ENCODE measurements at places on chromosomes 5 and 9.

DNA sequence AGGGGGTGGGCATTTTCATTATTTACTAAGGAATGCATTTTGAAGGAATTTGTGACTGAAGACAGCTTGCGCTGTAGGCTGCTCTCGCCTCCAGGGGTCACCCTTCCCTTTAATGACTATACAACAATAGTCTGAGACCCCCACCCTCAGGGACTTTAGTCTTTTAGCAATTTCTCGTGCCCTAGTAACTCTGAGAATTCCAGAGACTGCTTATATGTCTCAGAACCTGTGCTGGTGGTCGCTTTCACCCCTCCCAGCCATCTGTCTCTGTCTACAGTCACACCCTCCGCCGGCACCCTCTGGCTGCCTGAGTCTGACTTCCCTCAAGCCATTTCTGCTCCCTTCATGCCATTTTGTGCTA, 671.4 kb downstream of the NR2F1-AS1 start:
- DNase-seq = peak; percentile 21

DNA sequence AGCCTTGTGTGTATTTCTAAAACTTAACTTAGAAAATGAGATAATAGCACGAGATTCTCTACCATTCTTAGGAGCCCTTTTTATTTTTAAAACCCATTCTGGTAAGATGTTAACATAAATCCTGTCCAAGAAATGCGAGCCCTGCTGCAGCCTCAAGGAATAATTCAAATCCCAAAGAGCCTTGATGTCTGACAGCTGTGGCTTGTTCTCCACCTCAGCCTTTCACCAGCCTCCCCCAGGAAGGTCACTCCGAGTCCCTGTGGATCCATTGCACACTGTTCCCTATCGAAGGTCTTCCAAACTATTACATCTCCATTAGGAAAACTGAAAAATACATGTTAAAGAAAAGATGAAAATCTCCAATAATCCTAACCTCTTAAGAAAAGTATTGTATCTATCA, 98.5 kb upstream of the S1PR3 start:
- DNase-seq = no peak

GRCh38 chr5:30764704-30765103, 428.8 kb upstream of the CDH6 start:
- no peak for DNase-seq

- DNase-seq = peak; percentile 93
These were observed 90.3 kb upstream of the PTPN3 start for GRCh38 chr9:109588415-109588814.

DNA sequence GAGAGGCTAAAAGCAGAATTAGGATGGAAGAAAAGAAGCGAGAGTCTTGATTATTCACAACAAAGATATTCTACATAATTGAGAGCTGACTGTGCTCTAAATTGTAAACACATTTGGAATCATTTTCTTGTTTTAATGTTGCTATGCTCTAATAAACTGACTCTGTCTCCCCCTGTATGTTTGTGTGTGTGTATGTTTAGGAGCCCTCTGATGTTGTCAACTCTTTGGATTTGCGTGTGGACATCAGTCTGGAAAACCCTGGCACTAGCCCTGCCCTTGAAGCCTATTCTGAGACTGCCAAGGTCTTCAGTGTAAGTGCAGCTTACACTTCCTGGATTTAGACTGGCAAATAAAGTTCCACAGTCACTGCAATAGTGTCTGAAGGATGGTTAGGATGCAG, 37.8 kb downstream of the MOCS2 start:
- no peak for DNase-seq

GRCh38 chr9:99421369-99421768, 199.3 kb downstream of the SEC61B start:
- DNase-seq = no peak

- peak; percentile 80 for DNase-seq
These were observed 44.0 kb upstream of the MAN2A1 start for GRCh38 chr5:109645707-109646192.

DNA sequence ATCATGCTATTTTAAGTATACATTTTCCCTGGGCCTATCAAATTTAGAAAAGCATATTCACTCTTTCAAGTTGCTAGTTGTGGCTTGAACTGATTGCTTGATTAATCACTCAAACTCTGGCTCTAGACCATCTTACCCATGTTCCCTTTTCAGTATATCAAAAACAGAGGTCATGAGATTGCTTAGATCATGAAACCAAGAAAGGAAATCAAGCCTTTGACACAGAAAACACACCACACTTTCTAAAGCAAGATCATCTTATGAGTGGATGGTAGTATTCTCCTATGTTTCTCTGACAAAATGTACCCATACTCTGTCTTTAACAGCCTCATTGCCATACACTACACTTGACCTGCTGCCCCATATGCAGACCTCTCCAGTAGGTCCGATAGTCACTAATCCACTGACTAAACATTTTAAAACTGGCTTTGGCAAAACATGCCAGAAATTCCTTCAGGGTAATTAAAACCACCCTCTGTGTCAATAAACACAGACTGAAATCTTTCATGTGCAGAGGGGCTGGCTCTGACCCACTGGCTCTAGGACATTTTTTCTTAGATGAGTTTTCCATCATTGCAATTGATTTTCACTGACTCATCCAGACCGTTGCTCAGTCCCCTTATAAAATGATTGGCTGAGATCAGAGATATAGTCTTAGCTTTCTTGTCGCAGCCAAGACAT, 18.2 kb downstream of the PPP2R2B start:
- no peak for DNase-seq

- DNase-seq = no peak
These were observed 158.5 kb downstream of the TLE1 start for GRCh38 chr9:81530846-81531245.

- no peak for DNase-seq
These were observed 7.5 kb downstream of the OBP2B start for GRCh38 chr9:133201424-133202144.

- no peak for DNase-seq
These were observed 37.0 kb upstream of the RANBP6 start for GRCh38 chr9:6052293-6052919.

GRCh38 chr5:30195036-30195435, 998.5 kb upstream of the CDH6 start:
- no peak for DNase-seq

GRCh38 chr9:36906492-36906891, 127.6 kb downstream of the PAX5 start:
- DNase-seq = no peak

- no peak for DNase-seq
These were observed 129.2 kb upstream of the PHYKPL start for GRCh38 chr5:178361657-178362445.

- DNase-seq = no peak
These were observed 74.3 kb downstream of the NLN start for GRCh38 chr5:65796269-65796668.

GRCh38 chr5:170963521-170963920, 101.7 kb downstream of the RANBP17 start:
- peak; percentile 7 for DNase-seq

- DNase-seq = no peak
These were observed 15.9 kb upstream of the TOMM5 start for GRCh38 chr9:37608250-37608649.

- DNase-seq = no peak
These were observed 443.8 kb upstream of the CYLC2 start for GRCh38 chr9:102551346-102551745.

DNA sequence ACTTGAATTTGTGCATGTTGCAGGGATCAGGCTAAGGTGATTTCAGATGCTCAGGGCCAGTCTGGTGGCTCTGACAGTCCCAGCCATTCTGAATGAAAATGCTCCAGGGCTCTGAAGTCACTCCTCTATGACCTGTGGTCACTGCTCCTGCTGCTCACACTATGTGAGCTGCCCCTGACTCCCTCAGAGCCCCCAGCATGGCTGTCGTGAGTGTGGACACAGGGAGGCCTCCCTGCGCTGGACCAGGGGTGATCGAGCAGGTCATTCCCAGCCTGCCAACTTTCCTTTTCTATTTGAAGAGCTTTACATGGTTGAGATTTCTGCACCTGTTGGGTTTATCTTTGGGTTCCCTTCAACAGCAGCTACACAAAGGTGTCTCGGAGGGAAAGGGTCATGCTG, 74.5 kb downstream of the WNK2 start:
- no peak for DNase-seq

- DNase-seq = no peak
These were observed 43.2 kb downstream of the GABBR2 start for GRCh38 chr9:98665501-98665900.

- no peak for DNase-seq
These were observed 168.0 kb upstream of the ZNF618 start for GRCh38 chr9:113707953-113708695.

DNA sequence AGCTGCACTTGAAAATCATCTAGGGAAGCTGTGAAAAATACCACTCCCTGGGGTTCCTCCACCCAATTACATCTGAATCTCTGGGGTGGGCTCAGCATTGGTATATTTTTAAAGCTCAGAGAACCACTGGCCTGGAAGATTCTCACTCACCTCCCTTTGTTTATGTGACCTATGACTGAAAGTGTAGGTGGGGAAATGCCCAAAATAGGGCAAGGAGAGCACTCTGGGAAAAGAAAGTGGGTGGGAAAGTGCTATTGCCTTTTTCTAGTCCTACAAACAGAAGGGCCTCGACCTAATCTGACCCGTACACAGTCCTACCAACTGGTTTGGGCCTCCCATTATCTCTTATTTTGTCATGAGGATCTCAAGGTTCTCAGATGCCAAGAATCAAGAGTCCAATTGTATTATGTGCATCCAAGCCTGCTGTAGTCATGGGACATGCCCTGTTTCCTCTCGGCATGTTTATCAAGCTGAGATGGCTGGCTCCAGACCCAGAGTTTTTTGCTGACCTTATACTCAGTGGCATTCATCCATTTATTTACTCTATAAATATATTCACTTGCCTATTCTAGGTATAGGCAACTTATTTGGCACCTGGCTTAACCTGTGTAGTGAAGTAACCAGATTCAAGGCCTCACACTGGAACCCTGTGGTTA, 483.7 kb downstream of the ENC1 start:
- no peak for DNase-seq

GRCh38 chr5:14180437-14180836, 37.3 kb downstream of the TRIO start:
- DNase-seq = no peak

- DNase-seq = no peak
These were observed 48.5 kb downstream of the ST8SIA4 start for GRCh38 chr5:100854591-100854990.

- DNase-seq = no peak
These were observed 4.5 kb downstream of the NFIB start for GRCh38 chr9:14309403-14309802.

- DNase-seq = no peak
These were observed 22.0 kb upstream of the MAPK9 start for GRCh38 chr5:180313677-180314505.

GRCh38 chr5:140245341-140245740, 57.6 kb downstream of the PFDN1 start:
- DNase-seq = no peak

DNA sequence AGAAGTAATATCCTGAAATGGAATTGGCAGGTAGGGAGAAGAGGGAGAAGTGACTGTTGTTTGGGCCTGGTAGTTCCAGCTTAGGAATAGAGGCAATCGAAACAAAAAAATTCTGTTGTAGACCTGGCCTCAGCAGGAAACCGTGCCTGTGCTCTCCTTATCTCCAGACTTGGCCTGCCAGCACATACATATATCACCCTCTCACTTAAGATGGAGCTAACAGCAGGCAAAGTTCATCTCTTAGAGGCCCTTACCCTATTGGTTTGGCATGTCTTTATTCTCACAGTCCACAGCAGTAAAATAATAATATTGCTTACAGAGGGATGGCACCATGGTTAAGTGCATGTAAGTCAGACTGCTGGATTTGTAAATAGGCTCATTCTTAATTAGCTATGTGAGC, 19.6 kb upstream of the TNC start:
- DNase-seq = no peak

GRCh38 chr9:95419444-95419843, 97.3 kb downstream of the PTCH1 start:
- DNase-seq = no peak

- no peak for DNase-seq
These were observed 64.3 kb downstream of the HABP4 start for GRCh38 chr9:96514108-96514799.

DNA sequence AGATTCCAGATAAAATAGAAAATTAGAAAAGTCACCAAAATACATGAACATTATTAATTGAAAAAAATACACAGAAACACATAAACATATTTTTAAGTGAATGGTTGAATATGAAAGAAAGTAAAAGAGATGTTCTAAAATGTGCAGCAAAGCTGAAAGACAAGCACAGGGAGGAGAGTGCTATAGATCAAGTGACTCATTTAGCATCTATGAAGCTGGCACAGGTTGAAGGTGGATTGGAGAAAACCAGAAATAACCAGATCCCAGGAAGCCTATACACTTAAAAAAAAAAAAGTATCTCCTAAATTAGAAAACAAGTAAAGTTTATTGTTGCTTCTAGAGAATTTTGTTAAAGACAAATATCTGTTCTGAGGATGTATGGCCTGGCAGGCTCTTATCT, 338.9 kb downstream of the CDH12 start:
- DNase-seq = no peak

DNA sequence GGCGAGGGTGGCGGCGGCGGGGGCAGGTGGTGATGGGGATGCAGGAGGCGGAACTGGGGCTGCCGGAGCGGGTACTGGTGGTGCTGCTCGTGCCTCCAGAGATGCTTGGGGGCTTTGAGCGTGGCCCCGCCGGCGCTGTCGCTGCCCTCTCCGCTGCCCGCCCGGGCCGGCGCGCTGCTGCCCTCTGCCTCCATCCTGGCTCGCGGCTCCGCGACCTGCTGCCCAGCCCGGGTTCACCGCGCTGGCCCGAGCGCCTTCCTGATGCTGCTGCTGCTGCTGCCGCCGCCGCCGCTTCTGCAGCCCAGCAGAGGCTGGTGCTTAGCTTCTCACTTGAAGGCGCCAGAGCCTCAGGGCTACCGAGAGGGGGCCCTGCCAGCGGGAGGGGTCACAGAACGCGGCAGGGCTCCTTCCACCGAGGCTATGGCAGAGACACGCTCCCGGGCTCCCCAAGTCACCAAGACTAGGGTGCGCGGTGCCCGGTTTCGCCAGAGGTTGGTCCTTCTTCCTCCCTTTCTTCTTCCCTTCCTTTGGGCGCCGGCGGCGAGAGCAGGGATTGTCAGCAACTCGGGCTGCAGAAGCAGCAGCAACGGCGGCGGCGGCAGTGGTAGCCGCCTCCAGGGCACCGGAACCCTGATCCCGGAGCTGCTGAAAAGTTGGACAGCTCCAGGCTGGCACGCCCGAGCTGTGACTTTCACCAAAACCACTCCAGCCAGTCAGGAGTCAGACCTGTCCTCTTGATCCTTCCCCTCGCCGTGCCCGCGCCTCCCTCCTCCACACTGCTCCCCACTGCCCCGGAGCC, at the start of gene PDE4D:
PDE4D (minus strand) TSS at position 298 of the 799 bp plus-strand sequence.
- peak; percentile 79 for DNase-seq

GRCh38 chr9:133124907-133125275, 3.9 kb upstream of the RALGDS start:
- DNase-seq = no peak

GRCh38 chr9:83138422-83139135, 75.6 kb upstream of the RASEF start:
- no peak for DNase-seq

DNA sequence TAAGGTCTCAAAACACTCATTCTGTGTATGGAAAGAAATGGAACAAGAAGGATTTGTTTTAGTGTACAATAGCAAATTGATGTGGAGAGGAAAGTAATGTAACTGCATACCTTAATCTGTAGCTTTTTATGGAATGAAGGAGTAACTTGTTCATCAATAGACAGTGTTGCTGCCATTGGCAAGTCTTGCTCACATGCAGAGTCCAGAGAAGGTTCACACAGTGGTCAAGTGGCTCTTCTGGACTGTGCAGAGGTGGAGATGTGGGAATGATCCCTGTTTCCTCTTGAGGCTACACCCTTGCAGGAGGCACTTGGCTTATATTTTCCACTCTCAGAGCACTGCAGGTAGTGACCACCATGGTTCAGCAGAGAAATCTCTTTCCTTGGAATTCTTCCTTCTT, 132.9 kb upstream of the ANKH start:
- no peak for DNase-seq

- DNase-seq = peak; percentile 80
These were observed 35.6 kb downstream of the TNFSF8 start for GRCh38 chr9:114894609-114895433.

All from NCI-H1417 (cell line).